ENCODE measurements at places on chromosomes 4 and X. TPM values are rescaled to one million over a fixed set of nuclear protein-coding genes. Genes with fewer than 3 reads are reported as not detected.

The SOX3 gene
- total RNA-seq = not detected

The TMEM187 gene
- total RNA-seq = 0.78 TPM

The DMP1 gene
- total RNA-seq = 0.21 TPM

The PRSS12 gene
- 0.14 TPM for total RNA-seq

The UVSSA gene
- 29.0 TPM for total RNA-seq

The MAGEC3 gene
- total RNA-seq = 9.5 TPM

The MAGEA9B gene
- total RNA-seq = not detected

The CENPVL2 gene
- not detected for total RNA-seq

The CSAG2 gene
- not detected for total RNA-seq

The SUPT20HL2 gene
- not detected for total RNA-seq

The SPANXN3 gene
- not detected for total RNA-seq

The UXT gene
- 71.8 TPM for total RNA-seq

The SLC9B1 gene
- not detected for total RNA-seq

The SSX1 gene
- not detected for total RNA-seq

The AADAT gene
- 13.5 TPM for total RNA-seq

The WAS gene
- 9.1 TPM for total RNA-seq

The SSX4 gene
- total RNA-seq = not detected

The APBB2 gene
- 134 TPM for total RNA-seq
